ENCODE measurements at places on chromosomes 1 and 21.

DNA sequence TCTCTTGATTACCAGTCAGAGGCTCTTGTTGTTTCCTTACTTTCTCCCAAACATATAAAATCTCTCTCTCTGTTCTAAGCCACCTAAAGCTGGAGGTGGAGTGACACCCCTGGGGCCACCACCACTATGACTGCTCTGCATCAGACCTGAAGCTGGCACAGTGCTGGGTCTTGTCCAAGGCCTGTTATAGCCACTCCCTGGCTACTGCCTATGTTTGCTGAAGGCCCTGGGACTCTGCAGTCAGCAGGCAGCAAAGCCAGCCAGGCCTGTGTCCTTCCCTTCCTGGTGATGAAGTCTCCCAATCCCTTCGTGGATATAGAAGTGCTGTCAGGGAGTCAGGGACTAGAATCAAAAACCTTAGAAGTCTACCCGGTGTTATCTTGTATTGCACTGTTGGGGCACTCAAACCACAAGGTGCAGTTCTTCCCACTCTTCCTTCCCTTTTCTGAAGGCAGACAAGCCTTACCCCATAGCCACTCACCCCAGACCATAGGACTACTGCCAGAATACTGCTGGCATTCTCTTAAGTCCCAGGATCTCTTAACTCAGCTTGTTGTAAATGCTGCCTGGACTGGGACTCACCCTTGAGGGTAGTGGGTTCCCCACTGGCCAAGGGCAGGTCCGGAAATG lies 103.1 kb downstream of the RPS6KC1 start:
- DNase-seq, result no peak

GRCh38 chr1:65924471-65924870 lies 131.8 kb downstream of the PDE4B start:
- no peak for DNase-seq

DNA sequence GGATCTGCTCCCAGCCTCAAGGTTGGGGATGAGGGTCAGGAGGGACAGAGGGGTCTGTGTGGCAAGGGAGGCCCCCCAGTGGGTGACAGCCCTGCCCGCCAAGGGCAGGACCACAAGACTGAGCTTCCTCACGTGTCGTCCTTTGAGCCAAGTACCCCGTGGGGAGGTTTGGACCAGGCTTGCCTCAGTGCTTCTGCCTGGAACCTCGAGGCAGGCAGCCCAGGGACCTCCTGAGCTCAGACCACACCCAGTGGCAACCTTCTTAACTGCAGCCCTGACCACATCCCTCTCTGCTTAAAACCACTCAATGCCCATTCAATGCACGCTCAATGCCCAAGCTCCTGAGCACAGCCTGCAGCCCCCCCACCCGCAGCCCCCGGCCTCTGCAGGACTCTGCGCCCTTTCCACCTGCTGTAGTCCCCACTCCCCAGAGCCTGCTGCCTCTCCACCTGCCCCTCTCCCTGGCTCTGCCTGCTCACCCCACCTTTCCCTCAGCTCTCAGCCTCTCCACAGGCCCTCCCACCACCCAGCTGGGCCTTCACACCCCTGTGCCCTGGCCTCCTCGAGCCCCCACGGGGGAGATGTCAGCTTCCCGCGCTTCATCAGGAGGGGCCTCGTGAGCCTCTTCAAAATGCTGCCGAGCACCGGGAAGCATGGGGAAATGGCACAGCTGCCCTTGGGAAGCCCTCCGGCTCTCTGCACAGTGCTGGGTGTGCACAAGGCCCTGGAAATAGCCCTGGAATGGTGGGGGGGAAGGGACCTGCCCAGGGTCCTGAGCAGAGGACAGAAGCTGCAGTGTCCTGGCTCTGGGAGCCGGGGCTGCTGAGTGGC lies 129.3 kb upstream of the VAMP3 start:
- no peak for DNase-seq

GRCh38 chr1:149962736-149963135 lies 26.1 kb upstream of the MTMR11 start:
- no peak for DNase-seq

DNA sequence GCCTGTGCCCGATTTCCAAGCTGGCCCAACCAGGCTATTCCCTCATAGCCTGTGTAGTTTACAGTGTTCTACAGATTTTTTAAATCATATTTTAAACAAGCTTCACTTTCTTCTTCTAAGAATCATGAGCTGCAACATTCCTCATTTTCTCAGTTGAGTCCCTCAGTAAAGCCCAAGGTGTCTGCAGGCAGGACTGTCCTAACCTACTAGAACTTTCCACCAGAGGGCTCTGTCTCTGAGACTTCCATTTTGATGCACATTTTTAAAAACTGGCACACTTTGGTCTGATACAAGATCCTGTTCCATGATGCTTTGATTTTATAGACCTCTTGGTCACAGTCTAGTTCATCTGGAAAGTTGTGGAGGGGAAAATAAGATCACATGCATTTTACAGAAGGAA lies 21.6 kb upstream of the SLAMF6 start:
- DNase-seq, result no peak

- DNase-seq, result no peak
These were observed 1.6 kb downstream of the ECHDC2 start for GRCh38 chr1:52919723-52920483.

DNA sequence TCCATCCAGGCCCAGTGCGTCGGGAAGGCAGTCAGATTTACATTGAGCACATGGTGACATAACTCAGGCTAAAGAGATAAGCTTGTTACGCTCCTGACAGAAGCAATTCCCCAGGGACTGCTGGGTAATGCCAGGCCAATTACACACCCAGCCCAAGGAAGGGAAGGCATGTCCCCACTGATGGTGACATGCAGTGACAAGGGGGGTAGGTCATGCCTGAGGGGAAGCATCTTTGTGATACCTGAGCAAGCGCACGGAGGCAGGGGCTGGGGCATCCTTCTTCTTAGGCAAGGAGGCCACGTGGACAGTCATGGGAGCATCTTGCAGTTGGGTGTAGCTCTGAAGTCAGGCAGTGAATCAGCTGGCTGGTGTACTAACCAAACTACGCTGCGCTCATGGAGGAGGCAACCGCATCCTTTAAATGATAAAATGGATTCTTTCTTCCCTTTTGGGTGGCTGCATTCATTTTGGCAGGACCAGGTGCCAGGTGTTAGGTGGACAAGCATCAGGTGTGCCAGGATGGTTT lies 39.6 kb upstream of the GRIK3 start:
- no peak for DNase-seq

DNA sequence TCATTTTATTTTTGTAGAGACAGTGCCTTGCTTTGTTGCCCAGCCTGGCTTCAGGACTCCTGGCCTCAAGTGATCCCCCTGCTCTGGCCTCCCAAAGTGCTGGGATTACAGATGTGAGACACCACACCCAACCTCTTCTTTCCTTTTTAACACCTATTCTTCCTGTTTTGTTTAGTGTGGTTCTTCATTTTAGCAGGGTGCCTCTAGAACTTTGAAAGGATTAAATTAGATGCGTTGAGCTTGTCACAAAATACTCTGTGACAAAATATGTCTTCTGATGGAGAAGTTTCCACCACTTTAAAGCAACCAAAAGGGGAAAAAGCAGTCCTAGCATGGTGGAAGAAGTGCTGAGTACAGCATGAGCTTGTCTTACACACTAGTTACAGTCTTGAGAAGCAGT lies 42.0 kb downstream of the CDC14A start:
- no peak for DNase-seq

DNA sequence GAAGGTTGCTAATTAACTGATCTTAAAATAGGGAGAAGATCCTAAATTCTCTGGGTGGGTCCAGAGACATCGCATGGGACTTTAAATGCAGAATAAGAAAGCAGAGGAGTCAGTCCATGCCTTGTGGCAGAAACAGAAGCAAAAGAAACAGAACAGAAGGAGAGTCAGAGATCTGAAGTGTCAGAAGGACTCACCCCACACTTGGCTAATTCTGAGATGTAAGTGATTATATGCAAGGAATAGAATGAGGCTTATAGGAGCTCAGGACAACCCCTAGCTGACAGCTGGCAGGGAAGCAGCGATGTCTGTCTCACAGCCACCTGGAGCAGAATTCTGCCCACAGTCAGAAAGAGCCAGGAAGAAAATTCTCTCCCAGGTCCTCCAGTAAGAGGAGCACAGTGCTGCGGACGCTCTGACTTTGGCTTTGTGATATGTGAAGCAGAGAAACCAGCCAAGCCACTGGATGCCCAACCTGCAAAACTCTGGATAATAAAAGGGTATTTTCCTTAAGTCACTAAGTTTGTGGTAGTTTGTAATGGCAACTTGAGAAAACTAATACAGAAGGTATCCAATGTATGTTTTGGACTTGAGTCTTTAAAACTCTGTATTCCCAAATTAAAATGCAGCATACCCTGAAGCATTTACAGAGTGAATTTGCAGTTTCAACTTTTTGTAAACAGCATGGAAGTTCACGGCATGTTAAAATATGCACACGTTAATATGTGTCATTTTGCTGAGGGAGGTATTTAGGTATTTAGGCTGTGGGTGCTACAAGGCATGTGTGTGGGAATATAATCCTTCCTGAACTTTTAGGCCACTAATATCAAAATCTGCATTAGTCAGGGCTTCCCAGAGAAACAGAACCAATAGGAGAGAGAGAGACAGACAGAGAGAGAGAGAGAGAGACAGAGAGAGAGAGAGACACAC lies 388.5 kb downstream of the PCP4 start:
- DNase-seq, result no peak

GRCh38 chr1:157166590-157166989 lies 28.4 kb upstream of the ETV3 start:
- no peak for DNase-seq

DNA sequence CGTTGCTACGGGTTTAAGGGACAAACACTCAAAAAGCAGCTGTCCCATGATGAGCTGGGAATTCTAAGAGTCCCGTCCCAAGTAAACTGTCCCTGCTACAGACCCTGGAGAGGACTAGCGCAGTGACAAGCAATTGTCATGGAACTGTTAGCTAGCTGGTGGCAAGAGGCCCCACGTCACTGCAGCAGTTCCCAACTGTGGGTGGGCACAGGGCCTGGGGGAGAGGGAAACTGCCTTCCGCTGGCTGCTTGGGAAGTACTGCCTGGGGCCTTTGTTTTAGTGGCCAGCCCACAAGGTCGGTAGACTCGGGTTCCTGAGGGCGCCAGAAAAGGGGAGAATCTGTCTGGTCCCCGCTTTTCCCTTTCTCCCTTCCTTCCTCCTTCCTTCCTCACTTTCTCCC lies 97.4 kb downstream of the LACTBL1 start:
- no peak for DNase-seq

DNA sequence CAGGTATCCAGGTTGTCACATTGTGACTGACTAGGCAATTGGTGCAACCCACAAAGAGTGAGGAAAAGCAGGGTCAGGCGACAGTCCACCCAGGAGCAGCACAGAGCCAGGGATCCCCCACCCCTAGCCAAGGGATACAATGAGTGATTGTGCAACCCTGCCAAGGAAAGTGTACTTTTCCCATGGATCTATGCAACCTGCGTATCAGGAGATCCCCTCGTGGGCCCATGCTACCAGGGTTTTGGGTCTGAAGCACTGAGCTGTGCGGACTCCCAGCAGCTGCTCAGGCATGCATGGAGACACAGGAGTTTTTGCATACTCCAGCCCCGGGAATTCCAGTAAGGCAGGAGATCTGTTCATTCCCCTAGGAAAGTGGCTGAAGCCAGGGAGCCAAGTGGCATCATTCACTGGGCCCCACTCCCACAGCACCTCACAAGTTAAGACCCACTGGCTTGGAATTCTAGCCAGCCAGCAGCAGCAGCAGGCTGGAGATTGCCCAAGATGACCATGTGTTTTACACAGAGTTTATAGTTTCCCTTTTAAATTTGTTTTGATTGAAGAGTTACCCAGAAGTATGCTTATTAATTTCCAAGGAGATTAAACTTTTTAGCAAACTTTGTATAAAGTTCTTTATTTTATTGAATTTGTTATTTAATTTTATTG lies 136.0 kb downstream of the LTN1 start:
- DNase-seq, result no peak

DNA sequence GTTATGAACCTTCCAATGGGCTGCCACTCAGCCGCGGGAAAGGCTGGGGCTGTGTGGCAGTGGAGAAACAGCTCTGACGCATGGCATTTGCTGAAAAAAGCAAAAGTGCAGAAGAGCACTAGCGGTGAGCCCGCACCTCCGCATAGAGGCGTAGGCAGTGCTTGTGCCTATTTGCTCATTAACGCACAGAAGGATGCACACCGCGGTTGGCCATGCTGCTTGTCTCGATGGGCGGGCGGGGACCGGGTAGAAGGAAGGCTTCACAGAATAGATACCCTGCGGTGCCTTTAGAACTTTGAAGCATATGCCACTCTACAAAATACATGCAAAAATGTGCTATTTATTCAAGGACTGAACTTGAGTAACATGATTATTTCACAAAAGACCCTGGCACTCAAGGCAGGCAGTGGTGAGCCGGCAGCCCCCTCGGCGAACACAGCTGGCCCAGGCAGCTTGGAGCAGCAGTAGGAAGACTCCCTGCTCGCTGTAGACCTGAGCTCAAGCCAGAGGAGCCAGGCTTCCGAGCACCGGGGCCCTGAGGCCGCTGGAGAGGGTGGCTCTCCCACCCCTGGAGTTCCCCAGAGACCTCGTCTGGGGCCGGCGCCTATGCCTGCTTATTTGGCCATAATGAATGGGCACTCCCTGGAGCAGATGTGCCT lies 71.5 kb downstream of the SIK1 start:
- no peak for DNase-seq

GRCh38 chr21:43974791-43975468 lies 37.2 kb upstream of the TRAPPC10 start:
- no peak for DNase-seq

Measured in activated CD8-positive, alpha-beta memory T cell treated with anti-CD3 and anti-CD28 coated beads, Interleukin-2, amount 50 U/mL, for 4 hours (primary cell).